ENCODE measurements at places on chromosomes 4 and X.

DNA sequence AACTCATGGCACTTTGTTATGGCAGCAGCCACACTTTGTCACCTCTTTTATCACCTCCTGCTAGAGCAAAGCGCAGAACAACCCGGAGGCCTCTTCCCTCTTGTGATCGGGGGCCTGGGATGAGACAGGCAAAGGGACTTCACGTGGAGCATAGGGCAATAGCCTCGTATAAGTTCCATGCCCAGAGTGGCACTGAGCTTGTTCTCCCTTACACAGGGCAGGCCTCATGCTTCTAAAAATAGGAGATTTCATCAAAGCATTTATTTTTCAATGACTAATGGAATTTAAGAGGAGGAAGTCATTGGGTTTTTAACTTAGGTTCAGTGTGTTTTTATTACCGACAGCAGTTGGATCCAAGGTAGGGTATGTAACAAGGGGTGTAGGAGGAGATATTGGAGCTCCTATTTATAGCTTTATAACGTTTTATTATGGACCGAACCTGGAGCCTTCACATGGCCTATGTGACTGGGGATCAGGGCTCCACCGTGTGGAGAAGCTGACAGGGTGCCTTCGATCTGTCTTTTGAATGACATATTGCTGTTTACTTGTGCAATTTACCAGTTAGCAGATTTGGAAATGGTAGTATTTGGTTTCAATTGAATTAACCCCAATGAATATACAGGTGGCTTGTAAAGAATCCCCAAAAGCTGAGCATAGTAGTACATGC is 93.8 kb downstream of the SLC2A9 start:
- DNase-seq = no peak

- no peak for DNase-seq
Measured at GRCh38 chr4:13367244-13367643, 116.9 kb downstream of the RAB28 start.

DNA sequence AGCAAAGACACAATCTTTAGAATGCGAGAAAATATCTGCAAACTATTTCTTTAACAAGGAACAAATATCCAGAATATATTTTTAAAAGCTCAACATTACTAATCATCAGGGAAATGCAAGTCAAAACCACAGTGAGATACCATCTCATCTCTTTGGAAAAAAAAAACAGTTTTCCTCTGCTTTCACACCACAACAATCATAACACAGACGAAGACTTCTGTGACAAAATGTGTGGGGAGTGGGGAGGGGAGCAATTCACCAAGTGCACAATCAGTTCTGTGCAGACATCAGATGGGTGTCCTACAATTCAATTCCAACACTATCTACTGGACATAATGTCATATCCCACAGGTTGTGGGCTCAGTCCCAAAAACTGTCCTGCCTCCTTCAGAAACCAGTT is 293.2 kb upstream of the SLC7A11 start:
- no peak for DNase-seq

GRCh38 chrX:19807414-19807813 is 80.0 kb downstream of the SH3KBP1 start:
- DNase-seq = no peak

DNA sequence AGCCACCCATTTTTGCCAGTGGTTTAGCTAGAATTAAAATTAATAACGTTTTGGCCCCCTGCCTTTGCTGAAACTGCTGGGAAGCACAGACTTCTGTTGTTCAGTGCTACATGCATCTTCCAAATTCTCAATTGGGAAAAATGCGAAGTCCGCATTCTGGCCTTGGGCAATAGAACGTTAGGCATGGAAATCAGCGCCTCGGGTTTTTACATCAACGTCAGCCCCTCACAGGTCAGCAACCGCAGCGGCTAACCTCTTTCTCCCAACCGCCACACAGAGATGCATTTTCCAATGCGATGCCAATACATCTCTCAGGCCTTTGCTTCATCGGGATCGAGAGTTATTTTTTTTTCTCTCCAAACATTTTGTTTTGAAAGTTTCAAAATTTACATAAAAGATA is 339.1 kb downstream of the DCHS2 start:
- DNase-seq = no peak

GRCh38 chrX:136819031-136819703 is 38.4 kb upstream of the ARHGEF6 start:
- DNase-seq = no peak

DNA sequence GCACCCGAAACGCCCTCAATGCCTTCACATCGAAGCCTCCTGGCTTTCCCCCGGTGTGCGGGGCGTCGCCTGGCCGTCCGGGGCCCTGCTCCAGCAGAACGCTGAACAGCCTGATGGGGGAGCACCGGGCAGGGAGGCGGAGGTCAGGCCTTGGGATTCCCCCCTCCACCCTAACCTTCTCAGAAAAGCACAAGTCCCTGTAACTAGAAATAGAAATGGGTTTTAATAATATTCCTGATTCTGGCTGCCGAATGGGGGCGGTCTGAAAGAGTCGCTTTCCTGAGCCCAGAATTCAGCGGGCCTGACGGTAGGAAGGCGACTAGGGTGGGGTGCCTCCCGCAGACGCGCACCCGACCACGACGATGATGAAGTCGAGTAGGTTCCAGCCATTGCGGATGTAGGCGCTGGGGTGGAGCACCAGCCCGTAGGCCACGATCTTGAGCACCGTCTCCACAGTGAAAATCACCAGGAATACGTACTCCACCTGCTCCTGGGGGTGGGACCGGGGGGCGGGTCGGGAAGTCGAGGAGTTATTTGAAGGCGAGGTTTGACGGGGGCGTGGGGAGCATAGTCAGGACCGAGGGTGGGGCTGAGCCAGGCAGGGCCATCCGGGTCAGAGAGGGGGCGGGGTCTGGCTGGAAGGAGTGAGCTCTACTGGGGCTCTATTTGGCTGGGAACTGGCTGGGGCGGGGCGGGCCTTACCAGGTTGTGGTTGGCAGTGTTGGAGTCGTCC is 2.5 kb downstream of the CACNA1F start:
- DNase-seq = peak; percentile 18

DNA sequence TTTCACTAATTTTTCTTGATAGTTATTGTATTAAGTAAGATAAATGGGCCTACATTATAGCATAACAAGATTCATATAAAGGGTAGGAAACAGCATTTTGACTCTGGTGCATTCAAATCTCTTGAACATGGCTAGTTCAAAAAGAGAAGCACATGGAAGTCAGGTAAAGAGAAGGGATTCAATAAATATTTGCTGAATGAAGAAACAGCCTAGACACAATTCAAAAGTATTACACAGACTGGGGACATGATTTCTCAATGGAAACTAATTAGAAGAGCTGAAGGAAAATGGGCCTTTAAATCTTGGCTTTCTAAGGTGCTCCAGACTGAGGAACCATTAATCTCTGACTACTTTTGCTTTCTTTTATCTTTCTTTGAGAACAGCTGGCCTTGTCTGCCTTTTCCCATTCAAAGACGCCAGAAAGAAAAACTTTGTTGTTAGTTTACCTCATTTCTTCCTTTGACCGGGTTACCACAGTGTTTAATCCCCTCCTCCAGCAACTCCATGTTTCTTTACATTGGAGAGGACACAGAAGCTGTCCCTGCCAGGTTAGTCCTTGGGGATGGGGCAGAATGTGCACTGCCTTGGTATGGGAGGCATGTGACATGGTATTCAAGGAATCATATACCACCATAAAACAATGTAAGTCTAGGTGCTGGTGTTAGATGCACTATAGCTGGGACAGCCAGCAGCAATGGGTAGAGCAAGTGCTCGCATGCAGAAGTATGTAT is 264.2 kb downstream of the CAMK2D start:
- no peak for DNase-seq

- no peak for DNase-seq
Measured at GRCh38 chr4:165867961-165868360, 5.1 kb upstream of the TLL1 start.

DNA sequence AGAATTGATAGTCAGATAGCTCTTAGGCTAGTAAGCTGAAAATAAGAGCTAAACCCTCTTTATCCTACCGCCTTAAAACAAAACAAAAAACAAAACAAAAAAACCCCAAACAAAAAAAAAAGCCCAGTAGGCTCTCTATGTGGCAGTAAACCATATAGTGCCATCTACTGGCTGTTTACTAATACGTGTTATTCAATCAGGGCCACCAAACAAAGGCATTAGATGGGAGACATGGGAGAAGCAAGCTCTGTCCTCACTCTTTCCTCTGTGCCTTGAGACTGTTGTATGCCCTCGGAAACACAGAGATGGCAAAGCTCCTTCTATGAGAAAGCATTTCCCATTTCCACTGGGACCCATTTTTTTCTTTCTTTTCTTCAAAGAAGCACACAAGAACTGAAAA is 148.8 kb upstream of the MID1 start:
- no peak for DNase-seq

GRCh38 chr4:185134307-185134869 is 8.7 kb upstream of the SLC25A4 start:
- peak; percentile 45 for DNase-seq

DNA sequence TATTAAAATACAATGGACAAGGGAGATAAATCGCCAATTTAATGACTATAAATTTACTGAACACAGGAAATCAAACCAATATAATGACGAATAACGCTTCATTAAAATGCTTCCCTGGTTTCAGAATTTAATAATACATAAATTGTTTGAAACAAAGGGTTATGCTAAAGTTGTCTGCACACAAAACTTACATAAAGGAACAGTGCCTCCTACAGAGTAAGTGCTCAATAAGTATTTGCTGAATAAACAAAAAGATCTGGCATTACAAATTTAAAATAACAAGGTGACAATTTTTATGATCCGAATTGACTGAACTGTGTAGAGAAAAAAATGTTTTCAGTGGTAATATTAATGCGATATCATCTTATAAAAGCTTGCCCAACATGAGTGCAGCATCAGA is 69.6 kb downstream of the NOCT start:
- DNase-seq = peak; percentile 37

DNA sequence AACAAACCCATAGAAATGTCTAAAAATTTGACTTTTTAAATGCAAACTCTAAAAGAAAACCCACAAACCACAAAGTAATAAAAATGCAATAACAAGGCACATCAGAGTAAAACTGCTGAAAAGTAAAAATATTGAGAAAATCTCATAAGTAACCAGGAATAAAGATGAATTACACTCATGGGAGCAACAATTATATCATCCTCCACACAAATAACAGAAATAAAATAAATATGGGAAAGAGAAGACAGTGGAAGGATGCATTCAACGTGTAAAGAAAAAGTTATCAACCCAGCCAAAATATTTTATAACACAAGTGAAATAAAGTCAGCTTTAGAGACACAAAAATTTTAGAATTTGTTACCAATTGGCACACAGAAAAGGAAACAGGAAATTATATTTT is 1420.2 kb downstream of the PCDH18 start:
- DNase-seq = no peak

DNA sequence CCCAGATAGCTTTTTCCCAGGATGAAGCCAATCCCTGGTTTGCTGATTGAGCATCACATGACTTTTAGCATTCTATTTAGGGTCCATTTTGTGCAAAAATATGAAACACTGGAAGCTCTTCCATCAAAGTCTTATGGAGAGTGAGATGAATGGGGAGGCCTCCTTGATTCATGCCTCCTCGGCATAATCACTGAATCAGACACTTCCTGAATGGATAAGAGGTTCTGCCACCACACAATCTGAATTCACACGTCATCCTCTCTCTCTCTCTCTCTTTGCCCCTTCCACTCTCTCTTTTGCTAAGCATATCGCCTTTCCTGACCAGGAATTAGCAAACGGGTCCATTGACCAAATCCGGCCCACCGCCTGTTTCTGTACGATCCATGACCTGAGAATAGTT is 68.7 kb downstream of the CRMP1 start:
- no peak for DNase-seq

DNA sequence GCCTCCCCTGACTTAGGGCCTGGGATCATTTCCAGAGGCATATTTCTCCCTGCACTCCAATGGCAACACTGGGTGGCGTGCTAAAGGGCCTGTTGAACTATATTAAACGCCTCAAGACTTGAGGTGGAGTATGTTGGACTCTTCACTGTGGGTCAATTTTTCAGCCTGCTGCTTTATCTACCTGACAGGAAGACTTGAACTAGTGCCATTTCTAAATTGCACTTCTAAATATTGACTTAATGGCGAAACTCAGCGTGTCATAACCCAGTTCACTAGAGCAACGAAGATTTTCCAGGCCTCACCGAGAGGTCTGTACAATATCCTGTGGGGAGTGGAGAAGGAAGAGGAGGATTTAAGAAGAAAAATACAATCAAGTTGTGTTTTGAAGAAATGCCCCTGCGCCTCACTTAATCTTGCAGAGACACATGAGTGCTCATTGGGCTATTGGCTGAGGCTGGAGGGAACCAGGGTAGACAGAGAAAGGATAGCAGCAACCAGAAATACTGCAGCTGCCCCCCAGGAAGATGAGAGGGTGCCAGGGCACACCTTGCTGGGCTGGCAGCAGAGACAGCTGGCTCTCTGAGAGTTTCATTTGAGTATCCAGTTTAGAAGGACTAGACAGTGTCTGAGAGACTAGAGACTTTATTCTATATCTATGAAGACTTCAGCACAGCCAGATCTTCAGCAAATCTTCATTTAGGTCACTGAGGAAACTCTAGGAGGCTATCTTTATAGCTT is 67.4 kb downstream of the ENPP6 start:
- no peak for DNase-seq

GRCh38 chr4:108113229-108113628 is 55.5 kb downstream of the LEF1 start:
- DNase-seq = no peak

GRCh38 chr4:112845386-112845785 is 204.1 kb upstream of the ANK2 start:
- no peak for DNase-seq

- DNase-seq = no peak
Measured at GRCh38 chr4:12499693-12500092, 984.4 kb downstream of the RAB28 start.
